ENCODE measurements at places on chromosomes 6 and 20.

GRCh38 chr6:36378936-36379335 is 8.5 kb downstream of the ETV7 start:
- no peak for DNase-seq

DNA sequence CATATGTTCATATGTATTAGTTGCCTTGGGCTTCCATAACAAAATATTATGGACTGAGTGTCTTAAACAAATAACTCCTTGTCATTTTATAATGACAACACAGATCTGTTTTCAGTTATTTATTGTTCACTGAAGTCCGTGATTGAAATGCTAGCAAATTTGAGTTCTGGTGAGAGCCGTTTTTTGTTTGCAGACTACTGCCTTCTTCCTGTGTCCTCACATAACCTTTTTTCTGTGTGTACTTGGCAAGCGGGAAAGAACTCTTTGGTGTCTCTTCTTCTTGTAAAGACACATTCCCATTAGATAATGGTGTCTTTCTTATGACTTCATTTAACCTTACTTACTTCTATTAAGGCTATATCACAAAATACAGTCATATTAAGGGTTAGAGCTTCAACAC is 482.9 kb upstream of the EYS start:
- DNase-seq, result no peak

DNA sequence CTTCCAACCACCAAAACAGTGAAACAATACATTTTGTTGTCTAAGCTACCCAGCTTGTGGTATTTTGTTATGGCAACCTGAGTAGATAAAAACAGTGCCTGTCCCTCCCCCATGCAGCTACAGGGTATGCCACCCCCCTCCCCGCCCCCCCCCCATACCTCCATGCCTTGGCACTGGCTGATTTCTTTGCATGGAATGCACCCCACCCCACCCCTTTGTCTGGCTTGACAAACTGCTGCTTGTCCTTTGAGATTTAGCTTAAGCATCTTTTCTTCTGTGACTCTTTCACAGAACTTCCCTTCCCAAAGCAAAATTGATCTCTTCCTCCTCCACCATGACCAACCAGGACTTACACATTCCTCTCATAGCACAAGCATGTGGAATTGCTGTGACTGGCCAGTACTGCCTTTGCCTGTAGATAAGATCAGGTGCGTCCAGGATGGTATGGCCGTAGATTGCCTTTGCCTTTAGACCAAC is 64.6 kb upstream of the ADGRF1 start:
- DNase-seq, result no peak

DNA sequence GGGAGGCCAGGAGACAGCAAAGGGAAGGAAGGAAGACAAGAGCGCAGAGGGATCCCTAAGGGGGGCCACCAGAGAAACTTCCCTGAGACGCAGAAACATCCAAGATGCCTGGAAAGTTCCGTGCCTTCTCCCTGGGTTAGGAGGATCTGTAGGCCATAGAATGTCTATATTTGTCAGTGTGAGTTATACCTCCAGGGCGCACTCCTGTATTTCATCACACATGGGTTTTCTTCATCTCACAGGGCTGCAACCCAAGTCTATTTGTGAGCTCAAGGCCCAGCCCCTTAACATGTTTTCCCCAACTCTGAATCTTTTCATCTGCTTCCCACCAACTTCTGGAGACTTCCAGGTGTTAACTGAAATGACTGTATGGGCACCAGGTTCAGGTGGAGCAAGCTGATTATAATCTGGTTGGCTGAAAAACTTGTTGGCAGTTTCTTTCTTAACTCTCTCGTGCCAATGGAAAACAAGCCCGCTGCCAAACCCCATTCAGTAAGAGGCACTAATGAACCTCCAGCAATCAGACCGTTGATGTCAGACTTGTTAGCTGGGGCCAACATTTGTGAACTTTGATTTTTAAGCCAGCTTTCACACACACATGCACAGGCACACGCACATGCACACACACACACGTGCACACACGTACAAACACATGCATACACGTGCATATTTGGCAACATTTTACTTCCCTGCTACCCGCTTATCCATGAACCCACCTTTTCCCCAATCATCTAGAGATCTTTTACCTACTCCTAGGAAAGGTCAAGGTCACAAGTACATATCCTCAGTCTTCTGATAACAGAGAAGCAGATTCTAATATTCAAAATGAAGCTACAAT is 247.5 kb upstream of the GMDS start:
- DNase-seq, result no peak

DNA sequence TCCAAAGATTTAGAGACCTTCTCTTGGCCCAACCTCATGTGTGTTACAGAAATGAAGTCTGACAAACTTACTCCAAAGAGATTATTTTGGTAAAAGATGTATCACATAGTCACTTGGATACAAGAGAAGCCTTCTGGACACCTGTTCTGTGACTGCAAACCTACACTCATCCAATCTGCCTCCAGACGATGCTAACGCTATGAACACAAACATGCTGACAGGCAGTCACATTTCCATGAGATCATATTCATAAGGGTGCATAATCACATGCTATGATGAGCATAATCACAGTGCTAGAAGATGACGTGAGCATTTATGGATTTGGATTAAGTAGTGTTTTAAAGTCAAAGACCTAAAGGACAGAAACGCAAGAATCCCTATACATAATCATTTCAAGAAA is 340.2 kb downstream of the HACE1 start:
- DNase-seq, result no peak

DNA sequence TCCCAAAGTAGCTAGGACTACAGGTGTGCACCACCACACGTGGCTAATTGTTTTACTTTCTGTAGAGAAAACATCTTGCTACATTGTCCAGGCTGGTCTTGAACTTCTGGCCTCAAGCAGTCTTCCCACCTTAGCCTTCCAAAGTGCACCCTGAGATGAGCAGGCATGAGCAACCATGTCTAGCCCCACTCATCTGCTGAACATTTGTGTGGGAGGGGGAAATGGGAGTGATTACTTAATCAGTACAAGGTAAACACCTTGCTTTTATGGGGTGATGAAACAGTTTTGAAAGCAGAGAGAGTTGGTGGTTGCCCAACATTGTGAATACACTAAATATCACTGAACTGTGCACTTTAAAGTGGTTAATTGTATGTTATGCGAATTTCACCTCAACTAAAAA is 5.3 kb downstream of the APMAP start:
- no peak for DNase-seq

GRCh38 chr6:906920-907319 is 214.0 kb upstream of the EXOC2 start:
- no peak for DNase-seq

- DNase-seq, result no peak
Observed at GRCh38 chr6:167211881-167212712, 54.3 kb upstream of the GPR31 start.

DNA sequence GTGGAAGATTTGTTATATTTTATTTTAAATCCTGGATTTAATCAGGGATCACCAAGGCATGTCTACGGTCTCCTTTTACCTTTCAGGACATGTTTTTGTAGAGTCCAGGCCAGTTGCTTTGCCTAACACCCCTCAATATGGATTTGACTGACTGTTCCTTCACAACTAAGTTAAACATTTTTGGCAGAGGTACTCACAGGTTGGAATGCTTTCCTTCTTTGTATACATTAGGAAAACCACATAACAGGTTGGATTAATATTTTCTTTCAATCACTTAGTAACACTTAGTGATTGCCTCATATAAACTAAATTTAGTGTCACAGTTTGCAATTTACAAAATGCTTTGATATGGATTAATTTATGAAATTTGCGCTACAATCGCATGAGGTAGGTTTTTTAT is 64.5 kb downstream of the IPCEF1 start:
- DNase-seq, result no peak

GRCh38 chr6:127997496-127998164 is 96.8 kb upstream of the THEMIS start:
- no peak for DNase-seq

- DNase-seq, result no peak
Observed at GRCh38 chr6:156256161-156256560, 521.0 kb upstream of the ARID1B start.

- DNase-seq, result no peak
Observed at GRCh38 chr6:44260011-44260410, 2.7 kb upstream of the SLC35B2 start.

DNA sequence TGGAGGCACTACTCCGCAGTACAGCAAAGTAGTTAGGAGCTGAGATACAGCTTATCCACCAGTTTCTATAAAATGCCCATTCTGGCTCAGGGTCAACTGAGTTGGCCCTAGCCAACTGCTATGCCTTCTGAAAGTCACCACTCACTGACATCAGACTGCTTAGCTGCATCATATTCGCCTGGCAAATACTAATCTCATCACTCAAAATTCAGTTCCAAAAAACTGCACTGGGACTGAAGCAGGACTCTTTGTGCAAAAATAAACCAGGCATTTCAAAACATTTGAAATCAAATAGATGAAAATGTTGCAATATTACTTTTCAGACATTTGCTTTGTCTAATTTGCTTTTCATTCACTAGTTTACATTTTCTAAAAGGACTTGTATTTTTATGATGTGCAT is 230.0 kb downstream of the ALDH8A1 start:
- no peak for DNase-seq

DNA sequence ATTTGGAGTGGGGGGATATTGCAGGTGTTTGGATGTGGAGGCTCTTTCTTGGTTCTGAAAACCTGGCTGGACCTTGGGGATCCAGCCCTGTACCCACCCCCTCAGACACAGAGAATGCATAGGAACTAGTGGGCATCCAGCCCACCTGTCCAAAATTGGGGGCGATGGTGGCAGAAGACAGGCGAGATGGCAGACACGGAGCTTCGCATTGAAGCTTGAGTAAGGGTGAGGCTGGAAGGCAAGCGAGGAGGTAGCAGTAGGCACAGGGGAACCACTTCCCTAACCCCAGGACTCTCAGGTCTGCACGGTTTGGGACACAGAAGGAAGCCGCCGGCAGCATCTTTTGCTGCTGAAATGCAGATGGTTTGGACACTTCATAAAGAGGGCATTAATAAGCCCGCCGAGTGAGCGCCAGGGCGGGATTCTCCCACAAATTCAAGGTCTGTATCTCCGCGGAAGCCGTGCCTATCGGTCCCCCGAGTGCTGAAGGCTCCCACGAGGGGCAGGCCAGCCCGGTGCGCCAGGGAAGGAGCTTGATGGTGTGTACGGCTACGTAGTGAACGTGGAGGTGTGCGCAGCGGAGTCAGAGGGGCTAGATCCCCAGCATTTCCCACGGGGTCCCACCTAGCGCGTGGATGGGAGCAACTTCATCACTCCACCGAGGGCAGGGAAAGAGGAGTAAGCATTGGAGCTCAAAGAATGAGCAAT is 1.6 kb upstream of the FOXA2 start:
- no peak for DNase-seq

GRCh38 chr6:53524455-53524815 is 20.5 kb downstream of the GCLC start:
- no peak for DNase-seq

DNA sequence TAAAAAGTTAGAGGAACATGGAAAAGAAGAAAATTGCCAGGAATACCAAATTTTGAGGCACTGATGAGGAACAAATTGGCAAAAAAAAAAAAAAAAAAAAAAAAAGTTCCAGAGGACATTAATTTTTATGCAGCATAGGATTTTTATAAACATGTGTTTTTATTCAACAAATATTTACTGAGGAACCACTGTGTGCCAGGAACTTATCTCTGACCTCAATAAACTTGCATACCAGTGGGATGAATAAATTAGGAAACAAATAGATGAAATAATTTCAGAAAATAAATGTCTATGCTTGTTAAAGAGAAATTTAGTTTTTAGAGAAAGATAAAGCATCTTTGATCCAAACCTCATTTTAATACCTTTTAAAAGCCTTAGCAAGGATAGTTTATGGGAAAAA is 175.1 kb downstream of the PDE10A start:
- no peak for DNase-seq

- DNase-seq, result no peak
Observed at GRCh38 chr20:58044931-58045555, 183.4 kb downstream of the ANKRD60 start.

DNA sequence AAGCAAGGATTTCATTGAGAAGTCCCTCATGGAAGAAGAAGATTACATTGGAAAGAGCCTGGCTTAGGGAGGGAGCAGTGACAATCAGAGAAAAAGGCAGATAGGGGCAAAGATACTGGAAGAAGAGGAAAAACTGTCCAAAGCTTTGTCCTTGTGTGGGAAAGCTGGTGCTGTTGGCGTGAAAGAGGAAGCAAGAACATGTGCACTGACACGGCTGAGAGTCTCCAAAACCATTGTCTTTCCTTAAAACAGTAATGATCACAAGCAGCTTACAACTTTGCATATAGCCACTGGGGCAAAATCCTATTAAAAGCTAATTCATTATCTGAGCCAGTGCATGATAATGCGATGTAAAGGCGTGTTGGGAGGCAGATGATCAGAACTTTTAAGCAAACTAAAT is 85.1 kb upstream of the ESR1 start:
- DNase-seq, result no peak

DNA sequence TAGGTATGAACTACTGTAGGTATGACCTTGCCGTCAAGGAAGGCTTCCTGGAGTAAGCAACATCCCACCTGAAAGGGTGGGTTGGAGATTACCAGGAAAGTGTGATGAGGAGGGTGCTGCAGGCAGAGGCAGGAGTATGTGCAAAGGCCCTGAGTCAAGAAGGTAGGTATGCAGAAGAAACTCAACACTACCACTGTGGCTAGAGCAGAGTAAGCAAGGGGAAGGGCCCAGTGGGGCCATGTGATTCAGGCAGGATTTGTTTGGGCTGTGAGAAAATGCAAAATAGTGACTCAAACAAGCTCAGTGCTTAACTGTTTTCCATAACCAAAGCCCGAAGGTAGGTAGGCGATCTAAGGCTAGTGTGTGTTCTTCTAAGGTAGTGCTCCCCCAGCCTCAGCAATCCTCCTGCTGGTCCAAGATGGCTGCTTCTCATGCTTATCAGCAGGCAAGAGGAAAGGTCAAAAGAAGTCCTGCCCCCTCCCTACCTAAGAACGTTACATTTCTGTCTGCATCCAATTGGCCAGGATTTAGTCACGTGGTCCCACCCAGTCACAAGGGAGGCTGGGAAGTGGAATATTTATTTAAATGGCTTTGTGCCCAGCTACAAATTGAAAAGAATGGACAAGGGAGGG is 36.2 kb upstream of the HMGA1 start:
- no peak for DNase-seq

DNA sequence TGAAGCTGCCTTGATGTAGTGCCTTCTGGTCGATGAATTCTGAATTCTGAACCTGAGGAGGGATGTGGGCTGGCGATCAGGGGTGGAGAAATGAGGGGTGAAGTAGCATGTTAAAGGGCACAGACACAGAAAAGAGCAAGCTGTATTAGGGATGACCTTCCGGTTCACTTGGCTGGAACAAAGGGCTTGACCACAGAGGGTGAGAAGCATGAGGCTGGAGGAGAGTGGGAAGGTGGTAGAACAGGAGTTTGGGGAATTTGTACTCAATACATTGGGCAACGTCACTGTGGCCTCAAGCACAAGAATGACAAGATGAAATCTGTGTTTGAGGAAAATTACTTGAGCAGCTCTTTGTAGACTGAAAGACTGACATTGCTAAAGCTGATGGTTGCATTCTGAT is 155.8 kb downstream of the SOBP start:
- DNase-seq, result no peak

DNA sequence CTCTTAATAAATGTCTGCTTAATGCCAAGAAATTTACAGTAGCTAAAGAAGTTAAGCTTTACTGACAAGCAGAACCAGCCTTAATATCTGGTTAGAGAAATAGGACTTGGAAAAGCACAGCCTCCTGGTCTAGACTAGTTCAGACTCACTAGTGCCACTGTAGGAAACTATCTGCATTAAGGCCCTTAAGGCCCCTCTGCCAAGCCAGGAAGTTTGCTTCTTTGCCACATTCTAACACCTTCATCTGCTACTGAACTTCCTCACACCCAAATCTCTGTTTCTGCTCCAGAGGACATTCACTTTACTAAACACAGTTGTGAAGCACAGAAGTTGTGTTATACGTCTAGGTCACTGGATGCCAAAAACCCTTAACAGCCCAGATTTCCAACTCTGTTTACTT is 302.8 kb downstream of the BTBD9 start:
- DNase-seq, result no peak
